ENCODE measurements at places on chromosomes 1 and 21.
A peak's percentile ranks its signal among the peaks of the same experiment; 100 is the strongest.

GRCh38 chr1:159015440-159015909 is 5.8 kb downstream of the IFI16 start:
- DNase-seq: peak; percentile 71

DNA sequence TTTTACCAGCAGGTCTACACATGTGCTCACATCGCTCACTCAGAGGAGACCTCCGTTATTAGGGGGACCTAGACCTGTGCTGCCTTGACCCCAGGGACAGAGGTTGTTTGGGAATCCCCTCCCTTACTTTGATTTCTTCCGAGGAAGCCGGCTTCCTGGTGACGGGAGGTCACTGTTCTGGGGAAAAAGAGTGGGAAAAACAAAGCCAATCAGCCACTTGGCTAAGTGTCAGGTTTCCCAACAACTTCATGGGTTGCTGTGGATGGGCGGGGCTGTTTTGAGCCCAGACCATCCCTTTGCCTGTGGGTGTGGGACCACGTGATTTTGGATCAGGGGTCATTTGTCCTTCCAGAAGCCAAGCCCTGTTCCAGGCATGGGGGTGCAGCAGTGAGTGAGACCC is 7.1 kb upstream of the KCNAB2 start:
- DNase-seq: no peak

DNA sequence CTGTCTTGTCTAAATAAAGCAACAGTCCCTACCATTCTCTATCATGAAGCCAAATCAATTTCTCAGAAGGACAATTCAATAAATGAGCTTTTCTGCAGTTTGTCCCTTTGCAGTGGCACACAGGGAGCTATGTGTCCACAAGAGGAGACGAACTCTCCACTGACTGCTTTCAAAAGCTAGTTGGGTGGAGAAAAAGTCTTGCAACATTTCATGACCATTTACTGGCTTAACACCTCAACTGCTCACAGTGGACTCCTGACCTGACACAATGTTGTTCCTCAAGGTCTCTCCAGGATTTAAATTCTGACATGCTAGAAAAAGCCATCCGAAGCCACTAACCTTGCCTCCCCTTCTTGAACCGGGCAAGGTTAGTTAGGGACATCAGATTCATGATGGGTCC is 111.7 kb downstream of the TIAM1 start:
- no peak for DNase-seq

DNA sequence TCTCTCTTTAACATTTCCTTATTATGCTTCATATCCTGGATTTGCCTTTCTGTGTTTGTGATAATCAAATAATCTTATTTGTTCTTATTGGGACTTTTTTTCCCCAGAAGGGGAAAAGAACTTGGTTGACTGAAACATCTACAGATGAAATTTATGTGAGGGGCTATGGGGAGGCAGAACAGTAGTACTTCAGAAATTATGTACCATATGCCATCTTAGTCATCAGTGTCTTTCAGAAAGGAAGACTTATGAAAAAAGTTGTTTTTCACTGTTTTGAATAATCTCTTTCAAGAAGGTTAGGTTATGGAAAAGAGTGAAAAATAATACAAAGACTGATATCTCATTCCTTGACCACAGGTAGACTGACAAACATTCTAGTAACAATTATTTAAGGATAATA is 30.2 kb upstream of the TRAF5 start:
- no peak for DNase-seq

DNA sequence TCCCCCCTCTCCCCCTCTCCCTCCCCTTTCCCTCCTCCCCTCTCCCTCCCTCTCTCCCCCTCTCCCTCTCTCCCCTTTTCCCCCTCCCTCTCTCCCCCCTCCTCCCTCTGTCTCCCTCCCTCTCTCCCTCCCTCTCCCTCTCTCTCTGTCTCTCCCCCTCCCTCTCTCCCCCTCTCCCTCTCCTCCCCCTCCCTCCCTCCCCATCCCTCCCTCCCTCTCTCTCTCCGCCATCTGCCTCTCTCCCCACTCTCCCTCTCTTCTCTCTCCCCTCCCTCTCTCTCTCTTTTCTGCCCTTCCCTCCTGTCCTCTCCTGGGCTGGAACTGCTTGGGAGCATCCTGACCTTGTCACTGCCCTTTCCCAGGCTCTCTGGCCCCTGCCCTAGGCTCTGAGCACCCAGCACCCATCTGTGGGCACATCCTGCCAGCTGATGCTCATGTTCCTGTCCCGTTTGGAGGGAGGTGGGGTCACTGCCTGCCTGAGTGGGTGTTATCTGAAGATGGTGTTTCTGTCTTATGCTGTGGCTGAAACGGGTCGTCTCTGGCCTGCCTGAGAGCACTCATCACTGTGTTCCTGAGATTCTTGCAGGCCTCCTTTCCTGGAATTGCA is 10.8 kb downstream of the FTCD start:
- DNase-seq: no peak

DNA sequence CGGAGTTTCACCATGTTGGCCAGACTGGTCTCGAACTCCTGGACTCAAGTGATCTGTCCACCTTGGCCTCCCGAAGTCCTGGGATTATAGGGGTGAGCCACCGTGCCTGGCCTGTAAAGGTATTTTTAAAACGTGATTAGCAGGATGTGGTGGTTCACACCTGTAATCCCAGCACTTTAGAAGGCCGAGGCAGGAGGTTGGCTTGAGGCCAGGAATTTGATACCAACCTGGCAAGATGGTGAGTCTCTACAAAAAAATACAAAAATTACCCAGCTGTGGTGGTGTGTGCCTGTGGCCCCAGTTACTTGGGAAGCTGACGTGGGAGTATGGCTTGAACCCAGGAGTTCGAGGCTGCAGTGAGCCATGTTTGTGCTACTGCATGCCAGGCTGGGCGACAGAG is 43.3 kb upstream of the SOD1 start:
- DNase-seq: no peak

DNA sequence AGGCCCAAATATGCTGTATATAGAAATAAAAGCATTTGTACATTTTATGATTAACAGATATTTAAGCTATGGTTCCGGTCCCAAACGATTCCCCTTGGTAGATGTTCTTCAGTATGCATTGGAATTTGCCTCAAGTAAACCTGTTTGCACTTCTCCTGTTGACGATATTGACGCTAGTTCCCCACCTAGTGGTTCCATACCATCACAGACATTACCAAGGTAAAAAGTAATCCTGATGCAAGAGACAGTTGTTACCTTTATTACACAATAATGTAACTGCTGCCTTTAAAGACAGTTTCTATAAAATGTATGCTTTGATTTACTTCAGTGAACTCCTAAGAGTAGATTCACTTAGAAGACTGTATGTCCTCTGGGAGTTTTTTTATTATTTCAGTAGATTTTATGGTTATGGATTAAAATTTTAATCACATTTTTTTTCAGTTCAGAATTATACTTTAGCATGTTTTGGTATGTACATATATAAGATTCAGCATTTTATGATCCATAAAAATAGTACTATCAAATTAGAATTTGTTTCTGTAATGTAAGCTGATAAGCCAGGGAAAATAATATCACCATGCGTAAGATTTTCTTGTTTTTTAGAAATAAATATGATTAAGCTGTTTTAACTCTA is 96.5 kb downstream of the USP25 start:
- DNase-seq: no peak

DNA sequence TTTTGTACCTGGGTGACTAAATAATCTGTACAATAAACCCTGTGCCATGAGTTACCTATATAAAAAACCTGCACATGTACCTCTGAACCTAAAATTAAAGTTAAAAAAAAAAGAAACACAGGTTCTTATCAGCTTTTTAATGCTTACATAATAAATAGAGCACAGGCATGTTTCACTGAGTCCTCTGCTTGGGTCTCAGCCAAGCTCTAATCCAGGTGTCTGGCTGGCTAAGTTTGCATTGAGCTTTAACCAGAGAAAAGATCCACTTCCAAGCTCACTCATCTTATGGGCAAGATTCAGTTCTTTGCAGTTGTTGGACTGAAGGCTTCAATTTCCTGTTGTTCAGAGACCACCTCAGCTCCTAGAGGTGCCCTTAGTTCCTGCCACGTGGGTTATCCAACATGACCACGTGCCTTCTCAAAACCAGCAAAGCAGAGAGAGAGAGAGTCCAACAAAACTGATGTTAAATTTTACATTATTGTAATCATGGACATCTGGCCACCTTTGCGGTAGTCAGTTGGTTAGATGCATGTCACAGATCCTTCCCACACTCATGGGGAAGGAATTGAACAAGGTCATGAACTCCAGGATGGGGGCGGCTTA is 68.2 kb upstream of the TMPRSS2 start:
- no peak for DNase-seq

DNA sequence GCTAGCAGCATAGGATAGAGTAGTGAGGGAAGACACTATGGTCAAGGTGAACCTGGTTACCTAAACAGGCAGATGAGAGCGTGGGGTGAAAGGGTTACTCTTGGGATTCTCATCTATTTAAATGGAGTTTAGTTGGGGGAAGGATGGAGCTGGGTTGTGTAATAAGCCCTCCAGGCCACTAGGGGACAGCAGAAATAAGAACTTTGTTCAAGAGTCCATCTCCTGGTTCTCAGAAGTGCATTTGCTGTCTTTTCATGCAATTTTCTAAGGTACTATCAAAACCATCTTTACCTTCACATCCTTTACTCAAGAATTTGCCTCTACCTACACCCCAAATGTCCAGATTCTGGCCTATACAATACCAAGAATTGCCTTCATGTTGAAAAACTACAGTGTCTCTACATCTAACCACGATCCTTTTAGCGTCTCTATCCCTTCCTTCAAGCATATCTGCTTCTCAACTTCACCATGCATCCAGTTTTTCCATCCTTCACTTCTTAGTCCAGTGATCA is 28.0 kb downstream of the SLAMF1 start:
- no peak for DNase-seq
